ENCODE measurements at places on chromosomes 6 and 20.

- DNase-seq: no peak
These were observed 86.0 kb downstream of the SLC16A10 start for GRCh38 chr6:111173341-111173740.

- DNase-seq: peak; percentile 73
These were observed 4.6 kb downstream of the SDC4 start for GRCh38 chr20:45343532-45344167.

DNA sequence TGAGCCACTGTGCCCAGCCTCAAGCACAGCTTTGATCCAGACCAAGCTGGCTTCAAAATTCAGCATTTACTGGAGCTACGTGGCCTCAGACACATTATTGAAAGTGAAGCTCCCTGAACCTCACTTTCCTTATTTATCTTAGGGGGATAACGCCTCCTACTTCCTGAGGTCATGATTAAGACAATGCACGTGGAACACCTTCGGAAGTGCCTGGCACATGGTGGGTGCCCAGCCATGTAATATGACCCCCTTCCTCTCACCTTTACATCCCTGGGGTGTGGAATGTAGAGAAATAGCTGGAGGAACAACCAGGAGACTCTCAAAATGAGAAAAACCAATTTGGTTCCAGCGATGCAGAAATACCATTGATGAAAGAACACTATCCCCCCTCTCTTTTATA lies 1.6 kb upstream of the CLPS start:
- no peak for DNase-seq

DNA sequence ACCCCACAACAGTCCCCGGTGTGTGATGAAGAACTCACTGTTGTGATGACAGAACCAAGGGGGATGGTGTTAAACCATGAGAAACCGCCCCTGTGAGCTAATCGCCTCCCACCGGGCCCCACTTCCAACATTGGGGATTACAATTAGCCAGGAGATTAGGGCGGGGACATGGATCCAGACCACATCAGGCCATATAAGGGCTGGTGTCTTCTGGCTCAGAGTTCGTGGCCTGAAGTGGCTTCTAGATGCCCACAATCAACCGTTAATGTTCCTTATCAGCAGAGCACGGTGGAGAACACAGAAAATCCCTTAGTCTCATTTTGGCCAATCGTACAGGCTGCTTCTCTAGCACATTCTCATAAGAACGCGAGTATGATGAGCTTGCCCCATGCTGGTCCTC lies 10.9 kb upstream of the MAS1 start:
- peak; percentile 16 for DNase-seq

DNA sequence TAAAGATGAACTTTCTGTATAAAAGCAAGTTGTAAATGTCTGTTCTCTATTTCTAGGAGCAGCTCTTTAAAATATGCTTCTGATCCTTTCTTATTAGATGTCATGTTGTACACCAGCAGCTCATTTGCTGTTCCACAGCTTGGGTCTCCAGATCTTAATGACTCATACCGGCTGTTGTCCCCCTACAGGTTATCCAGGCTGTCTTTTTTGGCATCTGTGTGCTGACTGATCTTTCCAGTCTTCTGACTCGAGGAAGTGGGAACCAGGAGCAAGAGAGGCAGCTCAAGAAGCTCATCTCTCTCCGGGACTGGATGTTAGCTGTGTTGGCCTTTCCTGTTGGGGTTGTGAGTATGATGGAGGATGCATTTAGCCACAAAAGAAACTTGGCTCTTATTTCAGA lies 76.0 kb downstream of the AIG1 start:
- no peak for DNase-seq

DNA sequence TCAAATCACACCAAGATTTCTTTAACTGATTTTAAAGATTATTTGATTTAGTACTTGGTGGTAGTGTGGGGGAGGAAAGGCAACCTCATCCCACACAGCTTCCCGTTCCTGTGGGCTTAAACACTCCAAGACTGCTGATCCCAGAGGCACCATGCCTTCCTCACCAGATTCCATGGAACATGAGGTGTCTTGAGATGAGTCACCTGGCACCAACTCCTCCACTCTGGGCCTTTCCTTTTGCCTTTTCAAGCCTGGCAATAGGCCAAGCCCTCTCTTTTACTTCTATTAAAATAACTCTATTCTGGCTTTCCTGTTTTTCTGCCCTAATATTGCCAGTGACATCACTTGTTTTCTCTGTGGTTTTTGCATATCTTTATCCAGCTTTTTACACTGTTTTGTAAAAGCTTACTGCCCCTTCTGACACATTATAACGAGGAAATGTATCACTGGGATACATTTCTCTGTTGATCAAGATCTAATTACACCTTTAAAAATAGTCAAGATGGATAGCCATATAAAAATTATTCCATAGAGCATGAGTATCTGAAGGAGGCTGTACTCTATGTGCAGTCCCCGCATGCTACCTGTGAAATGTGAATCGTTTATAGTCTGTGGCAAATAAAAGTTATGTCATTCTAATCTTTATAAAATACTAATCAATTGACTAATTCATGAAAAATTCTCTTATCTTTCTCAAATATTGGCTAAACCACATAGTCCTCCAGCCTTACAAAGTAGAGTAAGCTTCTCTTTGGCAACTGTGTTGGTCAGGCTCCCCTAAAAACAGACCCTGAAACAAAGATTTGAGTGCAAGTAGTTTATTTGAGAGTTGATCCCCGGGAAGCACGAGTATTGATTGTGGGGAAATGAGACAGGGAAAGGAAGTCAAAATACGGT lies 257.8 kb upstream of the KCNQ5 start:
- DNase-seq: no peak

DNA sequence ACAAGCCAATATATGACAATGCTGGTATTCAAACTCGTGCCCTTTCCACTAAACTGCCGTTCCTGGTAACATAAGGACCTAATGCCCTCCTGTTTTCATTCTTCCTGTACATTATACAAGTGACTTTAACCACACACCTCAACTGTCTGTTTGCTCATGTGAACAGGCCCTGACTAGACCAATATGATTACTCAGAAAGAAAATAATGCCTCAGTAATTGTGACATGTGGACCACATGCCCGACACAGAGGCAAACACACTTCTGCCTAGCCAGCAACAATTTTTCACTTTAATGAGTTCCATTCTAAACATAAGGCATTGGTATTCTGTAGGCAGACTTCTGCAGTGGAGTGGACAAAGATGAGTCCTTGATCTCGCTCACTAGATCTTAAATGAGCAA lies 30.0 kb downstream of the SLC22A16 start:
- DNase-seq: no peak

GRCh38 chr6:12748411-12748810 lies 31.8 kb downstream of the PHACTR1 start:
- DNase-seq: no peak

DNA sequence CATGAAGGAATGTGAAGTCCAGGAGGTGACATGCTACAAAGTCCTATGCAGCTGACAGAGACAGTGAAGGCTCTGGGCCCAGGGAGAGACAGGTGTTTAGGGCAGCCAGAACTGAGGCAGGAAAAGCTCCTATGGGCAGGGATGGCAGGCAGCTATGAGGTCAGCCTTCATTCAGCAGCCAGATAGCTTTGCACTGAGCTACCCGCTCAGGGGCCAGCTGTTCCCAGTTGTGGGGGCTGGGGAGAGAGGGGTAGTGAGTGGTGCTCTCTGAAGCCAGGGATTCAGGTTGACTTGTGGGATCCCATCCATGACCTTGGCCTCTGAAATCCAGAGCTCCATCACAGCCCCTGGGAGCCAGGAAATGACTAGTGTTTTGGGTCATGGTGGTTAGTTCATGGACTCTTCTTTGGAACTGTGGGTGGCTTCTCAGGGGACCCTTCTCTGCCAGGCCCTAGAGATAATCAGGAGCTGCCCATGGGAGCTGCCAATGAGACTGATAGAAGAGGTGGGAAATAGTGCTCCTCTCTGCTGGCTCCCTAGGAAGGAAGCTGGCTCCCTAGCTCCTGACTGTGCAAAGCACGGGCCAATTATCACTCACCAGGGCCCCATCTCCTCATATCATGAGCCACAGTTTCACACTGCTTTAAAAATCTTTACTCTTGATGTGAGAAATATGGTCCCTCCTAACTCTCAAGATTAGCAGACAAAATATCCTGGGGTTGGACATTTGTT lies 127.7 kb downstream of the VEGFA start:
- no peak for DNase-seq
